ENCODE measurements at places on chromosomes 16 and 17. TPM values are rescaled to one million over a fixed set of nuclear protein-coding genes. Genes with fewer than 3 reads are reported as not detected.

The SLFN14 gene
- total RNA-seq = not detected

The GUCY2D gene
- 0.04 TPM for total RNA-seq

The CIBAR2 gene
- not detected for total RNA-seq

The MEOX1 gene
- total RNA-seq = not detected

The SEPTIN1 gene
- total RNA-seq = not detected

The ARHGAP23 gene
- 24.0 TPM for total RNA-seq

The ATPAF2 gene
- total RNA-seq = 15.5 TPM

The HSD11B2 gene
- 0.23 TPM for total RNA-seq

The ARL5C gene
- not detected for total RNA-seq

The TGFB1I1 gene
- total RNA-seq = 20.4 TPM

The DPEP3 gene
- not detected for total RNA-seq

The ENPP7 gene
- total RNA-seq = not detected

The HOXB5 gene
- total RNA-seq = not detected

The MT1M gene
- total RNA-seq = 1.1 TPM

The RAB37 gene
- total RNA-seq = not detected

The RFWD3 gene
- 22.2 TPM for total RNA-seq

The TBC1D3E gene
- not detected for total RNA-seq

The ADAM11 gene
- total RNA-seq = 0.08 TPM

The C16orf95 gene
- 3.9 TPM for total RNA-seq

The RAB26 gene
- total RNA-seq = not detected

The AIPL1 gene
- not detected for total RNA-seq

The ZNF785 gene
- 2.3 TPM for total RNA-seq

All from hair follicular keratinocyte (primary cell).